ENCODE measurements at places on chromosomes 6 and 20.

GRCh38 chr6:21522143-21522747 is 71.3 kb upstream of the SOX4 start:
- DNase-seq, result no peak

GRCh38 chr6:115060581-115060980 is 717.8 kb upstream of the HS3ST5 start:
- no peak for DNase-seq

DNA sequence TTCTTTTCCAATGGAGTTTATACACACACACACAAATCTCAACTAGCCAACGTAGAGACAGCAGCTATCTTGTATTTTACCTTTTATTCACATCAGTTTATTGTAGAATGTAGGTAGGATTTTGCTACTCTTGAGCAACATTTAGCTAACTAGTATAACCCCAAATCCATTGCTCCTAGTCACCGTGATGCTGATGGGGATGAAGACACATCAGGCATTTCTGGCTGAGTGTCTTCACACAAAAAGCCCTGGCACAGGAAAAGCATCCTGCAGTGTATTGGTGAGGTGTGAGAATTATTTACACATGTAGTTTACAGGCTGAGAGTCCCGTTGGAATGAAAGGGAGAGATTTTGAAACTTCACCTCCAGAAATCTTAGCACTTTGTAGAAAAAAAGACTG is 65.9 kb upstream of the FBXL4 start:
- no peak for DNase-seq

- no peak for DNase-seq
These were observed 680.2 kb upstream of the AGPAT4 start for GRCh38 chr6:161954077-161954476.

DNA sequence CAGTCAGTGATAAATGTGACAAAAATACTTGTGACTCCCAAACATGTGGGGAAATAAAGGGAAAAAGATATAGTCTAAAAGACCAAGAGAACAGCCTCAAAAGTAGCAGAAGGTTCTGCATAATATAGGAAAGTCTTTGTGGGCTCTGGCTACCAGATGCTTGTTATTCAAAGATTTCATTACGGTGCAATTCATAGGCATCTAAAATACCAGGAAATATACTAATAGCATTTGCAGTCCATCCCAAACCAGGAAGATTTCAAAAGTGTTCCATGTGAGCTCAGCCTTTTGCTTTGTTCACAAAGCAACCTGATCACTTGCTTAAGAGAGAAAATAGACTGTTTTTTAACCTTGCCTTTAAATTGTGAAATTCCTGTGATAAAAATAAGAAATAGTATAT is 506.7 kb upstream of the MARCKS start:
- DNase-seq, result no peak

DNA sequence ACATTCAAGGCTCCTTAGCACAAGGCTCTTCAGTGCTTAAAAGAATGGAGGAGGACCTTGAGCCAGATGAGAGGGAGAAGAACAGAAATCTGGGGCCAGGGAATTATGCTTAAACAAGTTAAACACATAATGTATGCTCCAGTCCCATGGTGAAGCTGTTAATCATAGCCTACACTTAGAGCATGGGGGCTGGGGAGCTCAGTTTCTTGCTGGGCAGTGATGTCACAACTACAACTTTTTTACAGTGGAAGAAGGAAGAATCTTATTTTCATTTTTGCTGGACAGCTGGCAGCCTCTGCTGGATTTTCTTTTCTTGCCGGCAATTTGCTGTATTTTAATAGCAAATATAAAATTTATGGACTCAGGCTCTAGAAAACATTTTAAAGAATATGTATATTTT is 432.5 kb downstream of the CD109 start:
- DNase-seq, result no peak

DNA sequence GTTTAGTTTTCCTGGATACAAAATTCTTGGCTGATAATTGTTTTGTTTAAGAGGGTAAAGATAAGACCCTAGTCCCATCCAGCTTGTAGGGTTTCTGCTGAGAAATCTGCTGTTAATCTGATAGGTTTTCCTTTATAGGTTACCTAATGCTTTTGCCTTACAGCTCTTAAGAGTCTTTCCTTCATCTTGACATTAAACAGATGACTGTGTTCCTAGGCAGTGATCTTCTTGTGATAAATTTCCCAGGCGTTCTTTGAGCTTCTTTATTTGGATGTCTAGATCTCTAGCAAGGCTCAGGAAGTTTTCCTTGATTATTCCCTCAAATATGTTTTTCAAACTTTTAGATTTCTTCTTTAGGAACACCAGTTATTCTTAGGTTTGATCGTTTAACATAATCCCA is 134.0 kb downstream of the MAP3K4 start:
- no peak for DNase-seq

GRCh38 chr6:169265486-169266131 is 12.0 kb upstream of the THBS2 start:
- no peak for DNase-seq

DNA sequence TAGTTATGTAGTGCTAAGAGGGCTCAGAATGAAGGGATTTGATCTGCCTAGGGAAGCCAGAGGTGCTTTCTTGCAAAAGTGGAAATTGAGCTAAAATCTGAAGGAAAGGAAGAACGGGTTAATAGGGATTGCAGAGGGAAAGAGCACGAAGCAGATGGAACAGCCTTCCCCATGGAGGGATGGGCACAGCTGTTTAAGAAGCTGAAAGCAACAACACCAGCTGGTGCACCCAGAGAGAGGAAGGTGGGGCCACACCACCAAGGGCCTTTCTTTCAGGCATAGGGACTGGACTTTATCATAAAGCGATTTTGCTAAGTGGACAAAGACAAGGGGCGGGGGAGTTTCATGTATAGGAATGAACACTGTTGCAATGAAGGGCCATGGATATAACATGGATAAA is 65.8 kb upstream of the SNRPB2 start:
- no peak for DNase-seq

DNA sequence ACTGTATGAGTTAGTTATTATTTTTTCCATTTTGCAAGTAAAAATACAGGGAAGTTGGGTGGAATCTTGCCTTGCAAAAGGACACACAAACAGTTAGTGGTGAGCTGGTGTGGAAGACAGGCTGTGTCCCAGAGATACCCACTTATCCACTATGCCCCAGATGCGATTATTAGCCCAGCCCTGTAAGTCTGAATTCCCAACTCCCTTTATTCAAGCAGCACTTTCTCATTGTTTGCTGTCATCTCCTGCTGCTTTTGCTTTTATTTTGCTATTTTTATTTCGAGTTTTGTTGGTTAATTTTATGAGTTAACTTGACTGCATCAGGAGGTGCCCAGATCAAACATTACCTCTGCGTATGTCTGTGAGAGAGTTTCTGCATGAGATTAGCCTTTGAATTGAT is 239.4 kb downstream of the DOK5 start:
- DNase-seq, result no peak

- no peak for DNase-seq
These were observed 37.2 kb downstream of the ZNF341 start for GRCh38 chr20:33769043-33769442.

DNA sequence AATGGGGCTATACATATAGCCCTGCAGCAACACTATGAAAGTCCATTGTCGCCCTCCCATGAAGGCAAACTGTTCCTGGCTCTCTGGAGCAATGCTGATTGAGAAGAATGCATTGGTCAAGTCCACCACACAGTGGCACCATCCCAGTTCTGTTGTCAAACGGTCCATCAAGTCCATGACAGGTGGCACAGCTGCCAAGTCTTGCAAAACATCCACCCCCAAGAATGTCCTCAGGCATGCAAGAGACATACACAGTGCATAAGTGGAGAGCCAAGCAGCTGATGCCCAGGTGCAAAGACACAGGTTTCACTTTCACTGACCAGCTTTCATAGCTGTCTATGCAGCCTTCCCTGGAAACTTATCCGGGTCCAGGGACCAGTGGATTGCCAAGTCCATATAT is 17.5 kb downstream of the ZNF391 start:
- no peak for DNase-seq

DNA sequence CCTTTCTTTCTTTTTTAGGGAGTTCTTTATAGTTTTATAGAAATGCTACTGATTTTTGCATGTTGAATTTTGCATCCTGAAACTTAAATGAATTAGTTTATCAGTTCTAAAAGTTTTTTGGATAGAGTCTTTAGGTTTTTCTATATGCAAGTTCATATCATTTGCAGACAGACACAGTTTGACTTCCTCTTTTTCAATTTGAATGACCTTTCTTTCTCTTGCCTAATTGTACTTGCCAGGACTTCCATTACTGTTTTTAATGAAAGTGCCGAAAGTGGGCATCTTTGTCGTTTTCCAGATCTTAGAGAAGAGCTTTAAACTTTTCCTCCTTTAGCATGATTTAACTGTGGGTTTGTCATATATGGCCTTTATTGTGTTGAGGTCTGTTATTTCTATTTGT is 21.1 kb upstream of the EDN1 start:
- no peak for DNase-seq

DNA sequence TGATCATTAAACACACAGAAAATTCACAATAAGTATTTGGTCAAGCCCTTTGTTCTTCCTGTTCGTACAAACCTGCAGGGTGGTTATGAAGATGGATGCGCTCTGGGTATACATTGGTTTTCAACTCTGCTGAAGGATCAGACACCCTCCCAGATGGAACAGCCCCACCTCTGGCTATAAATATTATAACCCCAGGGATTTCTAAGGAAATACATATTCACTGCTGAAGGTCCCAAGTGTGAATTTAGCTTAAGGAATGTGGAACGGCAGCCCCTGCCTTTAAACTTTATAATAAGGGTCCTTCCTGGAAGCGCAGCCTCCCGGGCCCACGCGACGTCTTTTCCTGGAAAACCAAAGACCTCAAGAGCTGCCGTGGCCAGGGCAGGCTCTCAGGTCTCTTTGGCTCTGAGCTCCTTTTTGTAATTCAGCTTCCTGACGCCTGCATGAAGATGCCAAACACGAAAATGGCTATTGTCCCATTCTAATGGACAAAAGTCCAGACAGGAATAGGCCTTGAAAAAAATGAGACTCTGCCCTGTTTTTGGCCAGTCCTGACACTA is 172.4 kb upstream of the SSTR4 start:
- DNase-seq, result no peak

GRCh38 chr6:16421462-16421960 is 183.1 kb downstream of the GMPR start:
- no peak for DNase-seq

DNA sequence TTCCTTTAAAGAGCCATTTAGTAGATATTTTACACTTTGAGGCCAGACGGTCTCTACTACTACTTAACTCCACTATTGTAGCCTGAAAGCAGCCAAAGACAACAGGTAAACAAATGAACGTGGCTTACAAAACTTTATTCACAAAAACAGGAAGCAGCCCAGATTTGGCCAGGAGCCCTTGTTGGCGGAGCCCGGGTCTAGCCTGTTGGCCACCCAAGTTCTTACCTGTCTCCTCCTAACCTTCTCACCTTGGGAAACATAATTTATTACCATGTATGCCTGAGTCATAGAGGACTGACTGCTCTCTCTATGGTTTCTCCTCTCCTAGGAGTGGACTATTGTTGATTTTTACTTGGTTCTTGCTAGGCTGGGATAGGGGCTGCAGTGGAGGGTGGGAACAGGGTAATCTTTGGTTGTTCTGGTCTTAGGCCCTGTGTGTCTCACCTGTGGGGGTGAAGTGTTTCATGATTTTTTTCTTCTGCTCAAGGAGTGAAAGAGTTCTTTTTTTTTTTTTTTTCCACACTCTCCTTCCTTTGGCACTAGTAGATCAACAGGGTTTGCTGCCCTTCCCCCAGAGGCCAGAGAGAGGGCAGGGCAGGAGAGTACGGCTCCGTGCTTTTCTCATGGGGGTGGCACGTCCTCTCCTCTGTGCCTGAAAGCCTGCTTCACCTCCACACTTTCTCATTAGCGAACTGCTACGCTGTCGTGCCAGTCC is 90.0 kb downstream of the RPP40 start:
- DNase-seq, result no peak

DNA sequence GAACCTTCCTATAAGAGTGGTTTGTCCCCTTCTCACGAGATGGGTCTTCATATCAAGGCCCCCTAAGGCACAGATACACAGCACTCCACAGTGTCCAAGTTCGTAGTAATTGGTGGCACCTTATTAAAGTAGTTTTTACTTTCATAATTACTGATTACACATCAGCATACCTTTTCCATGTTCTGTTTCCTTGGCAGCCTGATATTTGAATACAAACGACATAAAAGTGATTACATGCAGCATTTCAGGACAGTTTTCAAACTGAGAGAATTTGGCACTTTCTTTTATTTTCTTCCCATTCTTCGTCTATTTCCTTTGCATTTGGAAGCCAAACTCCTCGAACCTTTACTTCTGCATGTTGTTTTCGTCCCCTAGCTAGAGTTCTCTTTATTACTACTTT is 139.7 kb downstream of the MTHFD1L start:
- no peak for DNase-seq

GRCh38 chr20:44911264-44911921 is 1.5 kb downstream of the PABPC1L start:
- peak; percentile 51 for DNase-seq

DNA sequence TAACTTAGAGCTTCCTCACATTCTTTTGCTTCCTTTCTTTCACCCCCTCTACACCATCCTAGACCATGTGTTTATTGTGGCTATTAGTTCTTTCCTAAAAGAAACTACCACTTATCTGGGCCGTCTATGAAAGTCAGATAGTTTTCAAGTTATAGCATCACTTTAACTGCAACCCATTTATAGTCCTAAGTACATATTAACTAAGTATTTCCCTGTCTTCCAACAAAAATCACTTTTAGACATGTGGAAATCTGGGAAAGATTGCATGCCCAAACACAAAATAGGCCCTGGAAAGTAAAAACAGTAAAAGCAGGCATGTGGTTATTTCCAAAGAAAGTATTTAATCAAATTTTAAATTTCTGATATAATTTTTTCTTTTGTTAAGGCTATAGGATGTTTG is 5.5 kb downstream of the MYLIP start:
- DNase-seq, result no peak

DNA sequence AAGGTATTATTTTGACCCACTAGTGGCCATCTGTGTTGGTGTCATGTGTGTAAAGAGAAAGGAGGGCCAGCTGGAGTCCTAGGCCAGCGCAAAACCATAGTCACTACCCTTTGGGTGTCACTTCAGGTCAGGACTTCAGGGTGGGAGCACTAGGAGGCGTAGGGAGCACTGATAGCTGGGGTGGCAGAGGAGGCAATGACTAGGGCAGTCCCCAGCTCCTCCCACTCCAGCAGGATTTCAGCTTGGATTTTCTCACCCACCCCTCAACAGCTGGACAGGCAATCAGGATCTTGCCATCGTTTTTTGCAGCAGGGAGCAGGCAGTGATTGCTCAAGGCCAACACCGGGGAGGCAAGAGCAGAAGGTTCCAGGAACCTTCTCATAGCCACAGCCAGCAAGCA is 4.2 kb upstream of the HLA-DOA start:
- no peak for DNase-seq

- DNase-seq, result no peak
These were observed 44.0 kb downstream of the B4GALT5 start for GRCh38 chr20:49669601-49670189.

- no peak for DNase-seq
These were observed 93.2 kb downstream of the FOXF2 start for GRCh38 chr6:1482381-1483166.

GRCh38 chr6:35488517-35488862 is 8.4 kb downstream of the TEAD3 start:
- peak; percentile 30 for DNase-seq

- no peak for DNase-seq
These were observed 920.0 kb downstream of the TFAP2A start for GRCh38 chr6:9494864-9495263.

- DNase-seq, result no peak
These were observed 697.1 kb downstream of the DOK5 start for GRCh38 chr20:55172310-55173002.

GRCh38 chr20:50306478-50307423 is 116.1 kb downstream of the CEBPB start:
- DNase-seq, result peak; percentile 49

- DNase-seq, result no peak
These were observed 36.4 kb downstream of the PSMG4 start for GRCh38 chr6:3294921-3295871.

- no peak for DNase-seq
These were observed at the start of gene BPIFB6 for GRCh38 chr20:33031531-33031930. BPIFB6 (plus strand) TSS chr20:33031648; CDS start chr20:33031648, 0 bp downstream.
